SK-N-SH (cell line): ENCODE measurements at places on chromosomes 2 and 18.

GRCh38 chr18:55153346-55153745 lies 194.1 kb upstream of the CCDC68 start:
- no peak for DNase-seq

DNA sequence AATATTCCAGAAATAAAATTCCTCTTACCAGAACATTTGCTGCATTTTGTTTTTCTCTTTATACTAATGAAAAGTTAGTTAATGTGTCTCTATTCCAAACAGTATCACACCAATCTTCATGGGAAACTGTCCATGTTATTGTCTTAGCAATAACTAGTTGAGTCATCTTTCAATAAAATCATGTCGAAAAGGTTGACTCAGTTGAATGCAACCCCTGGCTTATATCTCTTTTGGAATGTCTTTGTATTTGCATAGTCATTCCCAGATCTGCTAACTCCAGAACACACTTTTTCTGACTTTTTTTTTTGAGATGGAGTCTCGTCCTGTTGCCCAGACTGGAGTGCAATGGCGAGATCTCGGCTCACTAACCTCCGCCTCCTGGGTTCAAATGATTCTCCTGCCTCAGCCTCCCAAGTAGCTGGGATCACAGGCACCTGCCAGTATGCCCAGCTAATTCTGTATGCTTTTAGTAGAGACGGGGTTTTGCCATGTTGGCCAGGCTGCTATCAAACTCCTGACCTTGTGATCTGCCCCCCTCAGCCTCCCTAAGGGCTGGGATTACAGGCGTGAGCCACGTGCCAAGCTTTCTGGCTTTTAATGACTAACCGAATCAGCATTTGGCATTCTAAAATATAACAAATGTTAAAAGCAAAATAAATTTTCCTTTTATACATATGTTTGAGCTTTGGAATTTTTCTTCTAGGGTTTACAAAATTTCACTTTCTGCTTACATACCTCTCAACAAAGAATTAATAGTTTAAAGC lies 133.2 kb upstream of the GULP1 start:
- no peak for DNase-seq

GRCh38 chr2:174765576-174765975 lies 1.3 kb upstream of the CHRNA1 start:
- no peak for DNase-seq

GRCh38 chr2:189444322-189444721 lies 3.0 kb downstream of the WDR75 start:
- no peak for DNase-seq

DNA sequence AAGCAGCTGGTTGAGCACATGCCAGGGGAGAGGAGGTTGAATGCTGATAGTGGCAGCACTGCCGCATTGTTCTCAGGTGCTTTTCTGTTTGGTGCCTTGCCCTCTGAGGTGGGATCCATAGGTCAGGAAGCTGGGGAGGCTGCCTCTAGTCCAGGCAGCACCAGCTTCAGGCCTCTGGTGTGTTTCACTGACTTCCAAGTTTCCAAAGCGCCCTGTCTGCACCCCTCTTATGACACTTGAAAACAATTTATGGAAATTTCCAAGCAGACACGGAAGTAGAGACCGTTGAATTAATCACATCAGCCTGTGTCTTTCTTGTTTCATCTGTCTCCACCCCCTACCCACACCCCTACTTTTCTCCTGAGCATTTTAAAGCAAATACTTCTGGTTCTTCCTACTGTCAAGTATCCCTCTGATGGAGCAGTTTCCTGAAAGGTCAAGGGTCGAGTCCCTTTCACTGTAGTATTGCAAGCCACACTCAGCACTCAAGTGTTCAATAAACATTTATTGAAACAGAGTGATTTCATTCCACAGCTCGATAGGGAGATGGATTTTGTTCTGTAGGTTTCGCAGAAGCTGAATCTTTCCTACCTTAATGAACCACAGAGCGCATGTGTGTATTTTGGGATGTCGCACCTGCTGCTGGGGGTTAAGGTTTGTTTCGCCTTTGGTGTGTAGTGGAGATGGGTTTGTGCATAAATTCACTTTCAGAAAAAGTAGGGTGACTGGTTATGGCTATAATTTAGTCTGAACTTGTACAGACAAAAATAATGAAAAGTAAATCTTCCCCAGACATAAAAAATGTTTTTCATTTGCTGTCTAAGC lies 21.4 kb downstream of the DGKD start:
- no peak for DNase-seq

DNA sequence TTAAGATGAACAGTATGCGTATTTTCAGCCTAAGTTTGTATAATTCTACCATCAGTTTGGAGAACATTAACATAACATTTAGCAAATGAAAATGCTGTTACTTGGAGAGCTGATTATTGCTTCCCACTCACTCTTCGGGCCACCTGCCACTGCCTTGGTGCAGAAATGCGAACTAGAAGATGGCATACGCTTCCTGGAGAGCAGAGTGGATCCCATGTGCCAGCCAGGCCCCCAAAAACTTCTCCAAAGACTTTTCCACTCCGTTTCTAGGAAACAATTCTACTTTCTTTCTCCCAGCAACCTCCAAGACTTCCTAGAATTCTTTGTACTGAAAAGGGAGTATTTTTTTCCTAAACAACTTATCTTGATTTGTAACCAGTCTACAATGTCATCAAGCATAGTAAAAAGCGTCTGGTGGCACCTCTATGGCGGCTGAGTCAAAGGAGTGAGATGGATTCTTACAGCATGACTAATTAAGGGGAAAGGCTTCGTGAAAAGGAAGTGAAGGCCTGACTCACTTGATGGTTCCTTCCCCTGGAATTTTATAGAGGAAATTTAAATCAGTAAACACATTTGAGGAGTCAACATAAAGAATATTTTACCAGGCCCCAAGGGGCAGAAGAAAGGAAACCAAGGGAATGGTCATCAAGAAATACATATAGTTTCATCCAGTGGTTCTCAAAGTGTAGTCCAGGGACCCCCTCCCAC lies 36.6 kb downstream of the FEZ2 start:
- no peak for DNase-seq

- no peak for DNase-seq
Observed at GRCh38 chr2:30078521-30078920, 68.3 kb upstream of the YPEL5 start.

- DNase-seq, result no peak
Observed at GRCh38 chr2:67437114-67437513, 40.0 kb downstream of the ETAA1 start.

GRCh38 chr18:47110492-47111274 lies 39.6 kb downstream of the HDHD2 start:
- no peak for DNase-seq

- no peak for DNase-seq
Observed at GRCh38 chr2:121335294-121336290, 50.6 kb upstream of the TFCP2L1 start.

GRCh38 chr18:9587924-9588323 lies 26.4 kb downstream of the PPP4R1 start:
- no peak for DNase-seq

DNA sequence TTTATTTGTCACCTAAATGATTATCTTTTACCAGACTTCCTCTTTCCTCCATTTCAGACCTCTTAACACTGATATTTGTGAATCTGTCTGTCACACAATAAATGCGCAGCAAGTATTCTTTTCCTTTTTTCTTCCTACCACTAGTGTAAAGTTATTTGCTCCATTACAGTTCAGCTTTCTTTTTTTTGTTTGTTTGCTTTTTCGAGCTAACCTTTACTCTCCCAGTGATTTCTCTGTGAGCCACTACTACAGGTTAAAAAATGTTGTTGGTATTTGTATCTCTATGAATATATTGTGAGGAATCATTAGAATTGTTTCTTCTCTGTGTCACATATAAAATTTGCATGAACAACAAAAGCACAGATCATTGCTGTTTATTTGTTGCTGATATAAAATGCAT lies 854.0 kb upstream of the GCFC2 start:
- no peak for DNase-seq

GRCh38 chr2:17539611-17540092 lies 844 bp upstream of the VSNL1 start:
- DNase-seq, result peak; percentile 45

- no peak for DNase-seq
Observed at GRCh38 chr2:112768432-112768831, 4.0 kb upstream of the CKAP2L start.

DNA sequence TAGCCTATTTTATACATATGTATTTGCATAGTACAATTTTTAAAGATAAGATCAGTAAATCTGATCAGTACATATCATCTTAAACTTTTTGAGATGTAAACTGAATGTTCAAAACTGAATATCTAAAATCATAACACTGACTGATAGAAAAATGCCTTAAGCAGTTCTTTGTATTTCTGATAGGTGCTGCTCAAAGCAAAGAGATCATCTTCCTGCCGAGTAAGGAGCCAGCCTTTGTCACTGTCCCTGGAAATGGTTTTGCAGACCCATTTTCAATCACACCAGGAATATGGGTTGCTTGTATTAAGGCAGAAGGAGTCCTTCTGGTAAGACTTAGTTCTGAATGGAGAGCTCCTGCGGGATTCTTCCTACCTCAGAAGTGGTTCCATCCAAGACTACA lies 135.0 kb downstream of the LAMA3 start:
- DNase-seq, result no peak

GRCh38 chr2:61229936-61230335 lies 67.9 kb downstream of the C2orf74 start:
- no peak for DNase-seq

- no peak for DNase-seq
Observed at GRCh38 chr18:31010601-31011000, 31.9 kb downstream of the DSC3 start.

- no peak for DNase-seq
Observed at GRCh38 chr2:27622921-27623384, 5.9 kb downstream of the CCDC121 start.

GRCh38 chr18:5979971-5980457 lies 84.7 kb upstream of the TMEM200C start:
- DNase-seq, result no peak

DNA sequence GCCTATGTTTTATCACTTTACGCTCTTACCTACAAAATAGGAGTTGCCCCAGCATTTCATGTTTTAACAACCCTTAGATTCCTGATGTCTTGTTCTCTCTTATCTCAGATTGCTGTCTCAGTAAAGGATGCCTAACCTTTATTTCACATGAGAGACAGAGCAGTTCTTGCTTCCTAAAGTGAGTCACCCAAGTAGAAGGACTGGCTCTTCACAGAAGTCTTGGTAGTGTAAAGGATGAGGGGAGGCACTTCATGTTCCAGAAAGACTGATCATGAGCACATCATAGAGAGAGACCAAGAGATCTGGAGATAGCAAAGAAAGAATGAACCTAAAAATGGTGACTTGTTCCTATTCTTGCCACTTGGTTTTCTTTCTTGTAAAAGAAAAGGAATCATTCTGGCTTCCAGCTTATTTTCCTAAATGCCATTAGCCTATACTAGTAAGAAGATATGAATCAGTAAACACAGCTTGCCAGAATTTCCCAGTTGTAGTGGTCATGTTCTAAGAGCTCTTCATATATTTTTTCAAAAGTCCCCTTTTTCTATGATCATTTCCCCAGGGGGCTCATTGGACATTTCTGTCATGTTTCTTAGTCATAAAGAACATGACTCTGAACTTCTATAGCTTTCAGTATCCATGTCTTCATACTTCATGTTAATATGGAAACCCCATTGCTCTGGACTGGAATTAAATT lies 54.9 kb downstream of the MAPRE2 start:
- DNase-seq, result no peak

GRCh38 chr2:70793450-70793849 lies 3.0 kb upstream of the FIGLA start:
- DNase-seq, result no peak

DNA sequence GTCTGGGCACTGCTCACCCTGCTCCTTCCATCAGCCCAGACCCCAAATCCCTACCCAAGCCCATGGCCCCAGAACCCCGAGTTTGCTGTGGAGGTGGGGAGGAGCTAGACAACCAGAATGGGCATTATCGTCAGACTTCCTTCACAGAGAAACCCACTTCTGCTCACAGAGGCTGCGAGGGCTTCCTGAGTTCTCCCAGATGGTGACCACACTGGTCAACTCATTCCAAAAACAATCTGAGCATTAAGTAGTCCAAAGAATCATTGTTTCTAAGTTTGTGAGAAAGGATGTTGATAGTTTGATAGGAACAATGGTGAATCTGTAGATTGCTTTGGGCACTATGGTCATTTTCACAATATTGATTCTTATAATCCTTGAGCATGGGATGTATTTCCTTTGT lies 60.2 kb downstream of the LRRC30 start:
- DNase-seq, result no peak

DNA sequence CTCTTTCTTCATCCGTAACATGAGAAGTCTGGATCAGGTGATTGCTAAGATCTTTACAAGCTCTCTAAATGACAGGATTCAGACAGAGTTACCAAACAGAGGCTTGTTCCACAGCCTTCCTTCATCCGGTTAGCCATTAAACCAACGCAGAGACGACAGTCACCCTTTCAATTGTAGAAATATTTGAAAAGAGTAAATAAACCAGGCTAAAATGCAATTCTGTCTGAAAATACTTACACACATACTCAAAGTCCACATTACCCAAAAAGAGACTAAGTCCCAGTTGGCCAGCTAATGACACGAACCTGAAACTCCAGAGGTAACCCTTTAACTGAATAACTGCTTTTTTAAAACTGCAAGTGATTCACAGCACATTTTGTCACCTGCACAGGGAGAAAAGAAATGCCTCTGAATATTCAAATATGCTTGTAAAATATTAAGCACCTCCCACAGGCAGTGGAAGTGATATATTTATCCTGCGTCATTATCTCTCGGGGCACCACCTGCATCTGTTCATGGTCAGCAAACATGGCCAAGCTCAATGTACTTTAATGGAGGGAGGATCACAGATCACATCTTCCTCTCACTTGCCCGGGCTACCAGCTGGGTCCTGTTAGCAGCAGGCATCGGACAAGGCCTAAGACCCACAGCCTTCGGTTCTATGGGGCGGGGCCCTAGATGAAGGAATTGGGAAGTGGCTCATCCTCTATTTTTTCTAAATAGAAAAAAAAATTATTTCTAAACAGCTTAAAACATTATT lies 38.8 kb upstream of the DNER start:
- peak; percentile 16 for DNase-seq

DNA sequence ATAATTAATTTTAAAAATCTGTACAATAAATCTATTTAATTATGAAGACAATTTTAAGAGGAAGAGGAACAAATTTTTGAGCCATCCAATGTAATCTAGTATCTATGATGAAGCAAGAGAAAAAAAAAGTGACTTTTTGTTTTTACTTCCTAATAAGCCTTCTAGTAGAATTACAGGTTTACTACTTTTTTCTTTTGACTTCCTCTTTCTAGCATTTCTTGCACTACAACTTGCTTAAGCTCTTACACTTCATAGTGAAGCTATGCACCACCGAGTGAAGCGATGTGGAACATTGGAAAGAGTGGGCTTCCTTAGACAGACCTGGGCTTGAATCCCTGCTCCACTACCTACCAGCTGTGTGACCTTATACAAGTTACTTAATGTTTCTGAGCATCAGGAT lies 2.1 kb downstream of the SERPINB2 start:
- no peak for DNase-seq

DNA sequence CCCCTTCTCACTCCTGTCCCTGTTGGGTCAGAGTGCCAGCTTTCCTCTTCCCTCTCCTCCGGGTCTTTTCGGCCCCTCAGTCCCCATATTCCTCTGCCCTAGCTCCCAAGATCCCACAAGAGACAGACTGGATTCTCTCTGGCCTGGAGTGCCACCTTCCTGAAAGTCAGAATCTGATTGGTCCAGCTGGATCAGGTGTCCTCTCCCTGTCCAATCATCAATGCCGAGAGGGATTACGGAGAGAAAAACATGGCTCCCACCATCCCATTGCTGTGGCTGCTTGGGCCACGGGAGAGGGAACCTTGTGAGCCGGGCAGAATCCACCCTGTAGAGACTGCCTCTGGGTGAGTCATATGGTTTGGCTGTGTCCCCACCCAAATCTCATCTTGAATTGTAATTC lies 2.7 kb upstream of the MROH2A start:
- no peak for DNase-seq

GRCh38 chr2:237616734-237617586 lies 10.4 kb upstream of the LRRFIP1 start:
- DNase-seq, result no peak
